ENCODE measurements at places on chromosomes 1 and 21. TPM values are rescaled to one million over a fixed set of nuclear protein-coding genes. Genes with fewer than 3 reads are reported as not detected.

The CLEC20A gene
- total RNA-seq = 0.43 TPM

The NECTIN4 gene
- 47.5 TPM for total RNA-seq

The GPA33 gene
- total RNA-seq = not detected

The FAM78B gene
- total RNA-seq = not detected

The ADORA3 gene
- not detected for total RNA-seq

The SV2A gene
- total RNA-seq = 2.1 TPM

The EPS8L3 gene
- not detected for total RNA-seq

The TMEM183A gene
- 130 TPM for total RNA-seq

The RAD54L gene
- 3.1 TPM for total RNA-seq

The FAF1 gene
- 30.6 TPM for total RNA-seq

The KRTCAP2 gene
- total RNA-seq = 123 TPM

The GBP5 gene
- not detected for total RNA-seq

The LRRC7 gene
- not detected for total RNA-seq

The CD1B gene
- total RNA-seq = not detected

The KCNAB2 gene
- 2.7 TPM for total RNA-seq

The RNF220 gene
- 78.8 TPM for total RNA-seq

The TDRD10 gene
- not detected for total RNA-seq

The ADAMTS1 gene
- 57.5 TPM for total RNA-seq

The ANKRD65 gene
- 2.7 TPM for total RNA-seq

The TRIM63 gene
- total RNA-seq = 13.0 TPM

The PTPN7 gene
- total RNA-seq = not detected

The EPHA10 gene
- total RNA-seq = not detected

The FAM72C gene
- under 0.01 TPM for total RNA-seq

The TP73 gene
- 0.39 TPM for total RNA-seq

The HMGN1 gene
- total RNA-seq = 212 TPM

The LCE1E gene
- total RNA-seq = not detected

The KDM5B gene
- 194 TPM for total RNA-seq

The WNT3A gene
- not detected for total RNA-seq

The ADORA1 gene
- total RNA-seq = 0.87 TPM

The C1orf210 gene
- total RNA-seq = 0.39 TPM

The CR1L gene
- total RNA-seq = not detected

The ILDR2 gene
- 0.79 TPM for total RNA-seq

The RABGGTB gene
- 109 TPM for total RNA-seq

The ALDH4A1 gene
- total RNA-seq = 11.0 TPM

The LHX4 gene
- total RNA-seq = not detected

The TSEN15 gene
- 10.6 TPM for total RNA-seq

The CD53 gene
- total RNA-seq = not detected

The ASTN1 gene
- total RNA-seq = 0.39 TPM

The RAVER2 gene
- 1.6 TPM for total RNA-seq

The GLIS1 gene
- not detected for total RNA-seq

The SMIM1 gene
- total RNA-seq = 4.7 TPM

The VSIG8 gene
- 0.39 TPM for total RNA-seq

The PRKAA2 gene
- total RNA-seq = under 0.01 TPM

The FABP3 gene
- total RNA-seq = 1.6 TPM

The SPATA46 gene
- total RNA-seq = not detected

The GPR52 gene
- total RNA-seq = 3.5 TPM

The PLA2G2F gene
- under 0.01 TPM for total RNA-seq

The COQ8A gene
- 7.1 TPM for total RNA-seq

The IL20 gene
- not detected for total RNA-seq
